ENCODE measurements at places on chromosomes 6 and 20. TPM values are rescaled to one million over a fixed set of nuclear protein-coding genes. Genes with fewer than 3 reads are reported as not detected.

Gene TPBG
- 17.7 TPM for total RNA-seq

- no peak overlapping the region for H3K4me3 ChIP-seq
- peaks cover 30% of the 10 kb centered on the region for H3K36me3 ChIP-seq
- H3K27me3 ChIP-seq = no peaks in the 10 kb centered on the region
- peak overlapping the region; percentile 29 for H3K27ac ChIP-seq
- no peak for DNase-seq
Measured at GRCh38 chr20:25321262-25321831, 69.3 kb downstream of the ABHD12 start.

Gene DEFB124
- not detected for total RNA-seq

GRCh38 chr6:130713144-130713543 is 114.1 kb upstream of the SMLR1 start:
- peak; percentile 63 for DNase-seq
- no peak overlapping the region for H3K4me3 ChIP-seq
- H3K4me1 ChIP-seq = peaks cover 3% of the 10 kb centered on the region
- no peak overlapping the region for H3K27ac ChIP-seq
- H3K27me3 ChIP-seq = no peaks in the 10 kb centered on the region

Gene TFAP2D
- total RNA-seq = not detected

GRCh38 chr6:132357120-132357519 is 44.2 kb downstream of the MOXD1 start:
- H3K27ac ChIP-seq = no peak overlapping the region
- H3K36me3 ChIP-seq = no peaks in the 10 kb centered on the region
- no peaks in the 10 kb centered on the region for H3K27me3 ChIP-seq

GRCh38 chr6:26502626-26503025 is 2.5 kb downstream of the BTN1A1 start:
- no peak overlapping the region for H3K27ac ChIP-seq
- H3K27me3 ChIP-seq = peaks cover 31% of the 10 kb centered on the region
- no peak overlapping the region for H3K4me3 ChIP-seq
- no peaks in the 10 kb centered on the region for H3K36me3 ChIP-seq
- peaks cover 9% of the 10 kb centered on the region for H3K4me1 ChIP-seq

Gene CASS4
- 1.3 TPM for total RNA-seq

GRCh38 chr6:6905961-6906518 is 201.7 kb upstream of the RREB1 start:
- H3K4me3 ChIP-seq = no peak overlapping the region
- H3K4me1 ChIP-seq = peaks cover 3% of the 10 kb centered on the region
- no peak overlapping the region for H3K27ac ChIP-seq
- peaks cover 6% of the 10 kb centered on the region for H3K27me3 ChIP-seq
- no peak for DNase-seq
- H3K36me3 ChIP-seq = no peaks in the 10 kb centered on the region

DNA sequence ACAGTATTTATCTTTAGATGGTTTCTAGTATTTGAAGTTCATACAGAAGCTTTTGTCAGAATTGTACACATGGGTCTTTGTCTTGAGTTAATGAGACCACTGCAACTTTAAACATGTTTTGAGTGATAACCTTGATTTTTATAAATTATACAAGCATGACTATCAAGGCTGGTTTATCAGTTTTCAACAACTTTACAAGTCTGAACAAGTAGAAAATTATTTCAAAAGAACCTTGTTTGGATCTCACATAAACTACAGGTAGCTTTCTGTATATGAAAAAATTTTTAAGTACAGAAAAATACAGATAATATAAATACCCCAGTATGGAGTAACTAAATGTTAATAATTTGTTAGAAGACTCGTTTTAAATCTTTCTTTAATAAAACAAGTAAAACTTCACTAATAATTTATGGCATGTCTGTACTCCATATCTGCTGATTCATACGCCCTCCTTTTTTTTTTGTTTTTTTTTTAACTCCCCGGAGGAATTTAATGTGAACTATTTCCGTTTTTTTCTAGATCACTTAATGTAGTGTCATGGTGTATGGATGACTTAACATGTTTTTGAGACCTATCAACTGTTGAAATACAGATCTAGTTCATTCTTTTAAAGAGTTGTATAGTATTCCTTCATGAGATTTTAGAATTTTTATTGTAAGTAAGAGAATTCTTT is 18.3 kb downstream of the VAPB start:
- H3K27me3 ChIP-seq = no peaks in the 10 kb centered on the region
- no peak overlapping the region for H3K27ac ChIP-seq
- H3K4me3 ChIP-seq = no peak overlapping the region
- no peak for DNase-seq

- no peaks in the 10 kb centered on the region for H3K27me3 ChIP-seq
- no peak overlapping the region for H3K27ac ChIP-seq
- DNase-seq = no peak
- H3K4me1 ChIP-seq = peaks cover 64% of the 10 kb centered on the region
- no peak overlapping the region for H3K4me3 ChIP-seq
Measured at GRCh38 chr20:32452776-32453466, 94.8 kb downstream of the ASXL1 start.

DNA sequence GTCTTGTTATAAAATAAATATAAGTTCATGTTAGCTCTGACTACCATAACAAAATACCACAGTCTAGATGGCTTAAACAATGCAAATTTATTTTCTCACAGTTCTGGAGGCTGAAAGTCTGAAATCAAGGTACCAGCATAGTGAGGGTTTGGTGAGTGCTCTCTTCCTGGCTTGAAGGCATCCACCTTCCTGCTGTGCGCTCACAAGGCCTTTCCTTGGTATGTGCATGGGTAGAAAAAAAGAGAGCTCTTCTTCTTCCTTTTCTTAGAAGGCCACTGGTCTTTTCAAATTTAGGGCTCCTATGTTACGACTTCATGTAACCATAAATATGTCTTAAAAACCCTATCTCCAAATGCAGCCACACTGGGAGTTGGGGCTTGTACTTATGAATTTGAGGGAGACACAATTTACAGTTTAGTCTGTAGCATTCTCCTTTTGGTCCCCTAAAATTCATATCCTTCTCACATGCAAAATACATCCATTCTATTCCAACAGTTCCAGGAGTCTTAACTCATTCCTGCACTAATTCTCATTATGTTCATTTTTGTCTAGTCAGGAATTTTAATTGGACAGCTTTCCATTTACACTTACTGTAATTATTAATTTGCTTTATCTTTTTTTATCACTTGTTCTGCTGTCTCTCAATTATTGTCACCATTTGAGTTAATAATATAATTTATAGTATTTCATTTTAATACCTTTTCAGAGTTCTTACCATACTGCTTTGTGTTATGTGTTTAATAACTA is 381.9 kb upstream of the EPHA7 start:
- H3K4me3 ChIP-seq = no peak overlapping the region
- no peaks in the 10 kb centered on the region for H3K27me3 ChIP-seq
- no peaks in the 10 kb centered on the region for H3K36me3 ChIP-seq

DNA sequence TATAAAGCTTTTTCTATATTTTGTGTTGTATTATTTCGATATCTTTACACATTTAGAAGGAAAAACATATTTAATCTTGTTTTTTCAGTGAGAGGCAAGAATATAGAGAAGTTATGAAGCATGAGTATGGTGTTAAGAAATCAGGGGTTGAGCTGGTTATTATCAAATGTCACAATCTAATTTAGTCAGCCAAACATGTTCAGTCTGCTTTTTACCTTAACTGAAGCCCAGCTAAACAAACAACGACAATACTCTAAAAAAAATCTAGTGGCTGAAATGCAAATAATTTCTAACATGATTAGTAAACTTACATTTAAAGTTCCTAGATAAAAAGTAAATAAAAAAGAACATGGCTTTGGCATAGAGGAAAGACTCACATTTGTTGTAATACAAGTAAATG is 433.8 kb upstream of the NRSN1 start:
- no peak overlapping the region for H3K4me3 ChIP-seq
- no peak overlapping the region for H3K27ac ChIP-seq
- no peaks in the 10 kb centered on the region for H3K27me3 ChIP-seq

Gene SNX9
- total RNA-seq = 27.6 TPM

Gene RBL1
- total RNA-seq = 15.3 TPM

GRCh38 chr6:156634048-156634447 is 143.1 kb upstream of the ARID1B start:
- peaks cover 6% of the 10 kb centered on the region for H3K4me1 ChIP-seq
- H3K36me3 ChIP-seq = no peaks in the 10 kb centered on the region
- H3K27ac ChIP-seq = no peak overlapping the region
- H3K4me3 ChIP-seq = no peak overlapping the region

DNA sequence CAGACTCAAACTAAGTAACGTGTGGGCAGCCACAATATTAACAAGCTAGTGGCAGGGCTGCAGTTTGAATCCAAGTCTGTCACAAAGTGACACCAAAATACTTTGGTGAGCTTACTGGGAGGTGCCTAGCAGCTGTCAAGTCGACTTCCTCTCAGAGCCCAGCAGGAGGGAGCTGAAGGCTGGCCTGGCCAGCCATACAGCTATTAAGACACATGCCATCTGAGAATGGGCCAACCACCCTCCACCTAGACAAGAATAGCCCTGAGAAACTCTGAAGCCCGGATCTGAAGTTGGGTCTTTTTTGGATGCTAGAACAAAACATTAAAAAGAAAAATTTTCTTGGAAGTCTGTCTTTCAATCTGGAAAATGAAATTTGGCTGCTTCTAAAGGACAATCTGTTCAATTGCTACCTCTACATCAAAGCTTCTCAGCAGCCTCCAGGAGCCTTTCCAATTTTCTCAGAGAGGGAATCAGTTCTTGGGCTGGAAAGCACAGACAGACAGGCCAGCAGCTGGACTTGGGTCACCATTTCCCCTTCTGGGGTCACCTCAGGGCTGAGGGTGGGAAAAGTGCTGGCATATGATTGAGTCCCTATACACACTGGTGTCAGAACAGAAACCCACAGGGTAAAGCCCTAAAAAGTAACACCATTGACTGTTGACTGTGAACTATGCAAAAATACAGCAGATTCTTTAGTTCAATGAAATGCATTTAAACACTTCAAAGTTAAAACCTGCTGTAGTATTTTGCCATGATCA is 42.9 kb downstream of the UQCC1 start:
- no peak overlapping the region for H3K4me3 ChIP-seq
- H3K27me3 ChIP-seq = no peaks in the 10 kb centered on the region
- H3K27ac ChIP-seq = peak overlapping the region; percentile 10
- H3K4me1 ChIP-seq = no peaks in the 10 kb centered on the region

Gene DEFB119
- total RNA-seq = not detected

DNA sequence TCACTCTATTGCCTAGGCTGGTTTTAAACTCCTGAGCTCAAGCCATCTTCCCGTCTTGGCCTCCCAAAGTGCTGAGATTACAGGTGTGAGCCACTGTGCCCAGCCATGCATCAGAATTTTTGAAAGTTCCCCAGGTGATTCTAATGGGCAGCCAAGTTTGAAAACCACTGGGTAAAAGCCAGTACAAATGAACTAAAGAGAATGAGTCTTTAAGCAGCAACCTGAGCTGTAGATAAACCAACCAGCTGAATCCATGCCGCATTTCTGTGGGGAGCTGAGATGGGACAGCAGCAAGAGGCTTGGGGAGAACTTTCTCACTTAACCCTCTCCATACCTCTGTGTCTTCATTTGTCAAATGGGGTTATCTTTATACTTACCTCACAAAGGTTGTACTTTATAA is 67.5 kb downstream of the VEGFA start:
- peaks cover 3% of the 10 kb centered on the region for H3K27me3 ChIP-seq
- H3K36me3 ChIP-seq = no peaks in the 10 kb centered on the region
- DNase-seq = no peak
- H3K4me1 ChIP-seq = peaks cover 12% of the 10 kb centered on the region
- H3K4me3 ChIP-seq = no peak overlapping the region

DNA sequence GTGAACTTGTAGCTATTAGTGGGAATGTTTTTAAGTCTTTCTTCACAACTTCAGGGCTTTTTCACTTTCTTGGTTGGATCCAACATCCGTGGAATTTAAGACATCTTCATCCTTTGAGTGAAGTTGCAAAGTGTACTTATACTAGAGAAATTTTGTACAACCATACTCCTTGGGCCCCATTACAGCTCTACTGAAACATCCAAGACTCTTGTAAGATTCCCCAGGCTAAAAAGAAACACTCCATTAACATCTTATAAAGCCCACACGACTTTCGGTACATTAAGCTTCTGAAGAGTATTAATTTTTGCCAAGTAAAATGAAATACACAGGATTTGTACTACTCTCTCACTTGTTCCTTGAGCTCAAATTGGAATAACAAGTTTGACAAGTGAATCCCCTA is 5.4 kb downstream of the PCNA start:
- peaks cover 19% of the 10 kb centered on the region for H3K36me3 ChIP-seq
- peaks cover 20% of the 10 kb centered on the region for H3K4me1 ChIP-seq
- H3K4me3 ChIP-seq = no peak overlapping the region
- H3K27me3 ChIP-seq = no peaks in the 10 kb centered on the region

DNA sequence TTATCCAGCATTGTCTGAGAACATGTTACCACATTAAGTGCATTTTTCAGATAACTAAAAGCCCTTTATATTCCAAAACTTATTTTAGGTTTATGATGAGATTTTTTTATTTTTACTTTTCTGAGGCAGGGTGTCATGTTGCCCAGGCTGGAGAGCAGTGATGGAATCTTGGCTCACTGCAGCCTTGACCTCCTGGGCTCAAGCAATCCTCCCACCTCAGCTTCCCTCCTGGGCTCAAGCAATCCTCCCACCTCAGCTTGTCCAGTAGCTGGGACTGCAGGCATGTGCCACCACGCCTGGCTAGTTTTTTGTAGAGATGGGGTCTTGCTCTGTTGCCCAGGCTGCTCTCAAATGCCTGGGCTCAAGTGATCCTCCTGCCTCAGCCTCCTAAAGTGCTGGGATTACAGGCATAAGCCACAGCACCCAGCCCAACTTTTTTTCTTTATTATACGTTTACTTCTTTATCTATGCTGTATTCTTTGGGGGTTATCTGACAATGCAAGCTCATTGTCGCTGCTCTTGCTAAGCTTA is 6.2 kb downstream of the DYNLT1 start:
- DNase-seq = no peak
- H3K4me3 ChIP-seq = no peak overlapping the region
- H3K27me3 ChIP-seq = no peaks in the 10 kb centered on the region
- peaks cover 14% of the 10 kb centered on the region for H3K36me3 ChIP-seq
- peaks cover 18% of the 10 kb centered on the region for H3K4me1 ChIP-seq

GRCh38 chr6:92534109-92534508 is 885.2 kb downstream of the EPHA7 start:
- no peaks in the 10 kb centered on the region for H3K36me3 ChIP-seq
- no peak overlapping the region for H3K4me3 ChIP-seq
- no peaks in the 10 kb centered on the region for H3K4me1 ChIP-seq
- no peak for DNase-seq

- no peaks in the 10 kb centered on the region for H3K36me3 ChIP-seq
- peak within 1 kb of the TSS; percentile 87 for H3K27ac ChIP-seq
- peak; percentile 95 for DNase-seq
- H3K4me3 ChIP-seq = peak within 1 kb of the TSS; percentile 63
Measured at GRCh38 chr6:52577022-52577777, at the start of gene TRAM2. TRAM2 (minus strand) TSS chr6:52577060; CDS start chr6:52576915, 145 bp downstream.

Measured in spinal cord (tissue), 10 donors.